ENCODE measurements at places on chromosomes 5 and 9.

DNA sequence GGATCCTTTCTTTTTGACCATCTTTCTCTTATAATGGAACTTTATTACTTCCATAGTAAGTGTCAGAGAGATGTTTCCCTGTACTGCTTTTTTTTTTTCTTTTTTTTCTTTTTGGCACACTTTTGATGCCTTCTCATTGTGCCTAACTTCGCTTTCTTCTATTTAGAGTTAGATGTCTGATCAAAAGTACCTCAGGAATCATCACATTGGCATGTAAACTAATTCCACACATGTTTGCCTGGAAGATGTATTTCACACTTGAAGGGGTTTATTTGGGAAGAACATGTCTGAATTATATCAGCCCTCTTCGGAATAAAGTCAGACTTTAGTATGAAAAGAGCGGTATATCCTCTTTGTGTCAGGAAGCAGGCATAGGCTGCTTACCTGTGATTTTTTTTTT is 35.1 kb downstream of the SMARCA2 start:
- no peak for DNase-seq

- DNase-seq = no peak
Observed at GRCh38 chr5:131482617-131483016, 152.4 kb downstream of the RAPGEF6 start.

DNA sequence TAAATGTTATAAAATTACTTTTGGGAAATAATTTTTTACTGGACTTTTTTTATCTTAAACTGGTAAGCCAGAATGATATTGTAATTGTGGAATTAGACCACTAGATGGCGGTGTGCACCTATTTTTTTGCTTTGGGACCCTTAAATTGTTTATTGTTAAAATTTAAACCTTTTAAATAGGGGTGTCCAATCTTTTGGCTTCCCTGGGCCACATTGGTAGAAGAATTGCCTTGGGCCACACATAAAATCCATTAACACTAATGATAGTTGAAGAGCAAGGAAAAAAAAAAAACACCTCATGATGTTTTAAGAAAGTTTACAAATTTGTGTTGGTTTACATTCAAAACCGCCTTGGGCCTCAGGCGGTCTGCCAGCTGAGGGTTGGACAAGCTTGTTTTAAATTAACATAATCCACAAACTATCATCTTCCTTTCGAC is 28.4 kb upstream of the GADD45G start:
- peak; percentile 37 for DNase-seq

DNA sequence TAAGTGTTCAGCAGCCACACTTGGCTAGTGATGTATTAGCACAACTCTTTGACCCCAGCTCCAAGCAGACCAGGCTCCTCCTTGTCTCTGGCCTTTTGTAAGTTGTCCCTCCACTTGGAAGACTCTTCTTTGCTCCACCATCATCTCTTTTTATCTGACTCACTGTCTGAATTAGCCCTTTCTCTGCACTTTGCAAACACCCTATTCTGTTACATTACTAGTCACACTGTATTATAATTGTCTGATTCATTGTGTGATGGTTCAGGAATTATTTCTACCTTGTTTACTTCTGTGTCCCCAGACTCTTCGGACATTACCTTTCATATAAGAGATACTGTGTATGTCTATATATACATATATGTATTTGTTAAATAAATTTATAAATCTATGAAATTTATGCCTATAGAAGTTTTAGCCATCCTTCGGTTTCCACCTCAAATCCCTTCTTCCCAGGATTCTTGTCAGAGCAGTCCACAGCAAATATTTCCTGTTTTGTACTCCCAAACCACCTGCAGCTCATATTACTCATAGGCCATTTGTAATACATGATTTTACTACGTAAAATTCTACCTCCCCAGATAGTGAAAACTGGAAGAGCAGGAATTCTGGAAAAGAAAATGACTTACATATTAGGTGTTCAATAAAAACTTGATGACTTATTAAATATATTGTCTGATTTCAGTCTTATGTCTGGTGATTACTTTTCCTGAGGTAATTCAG is 69.0 kb downstream of the MTAP start:
- DNase-seq = no peak

- DNase-seq = no peak
Observed at GRCh38 chr5:81740758-81741157, 10.1 kb downstream of the SSBP2 start.

GRCh38 chr9:127055745-127056402 is 66.6 kb downstream of the ANGPTL2 start:
- DNase-seq = no peak

GRCh38 chr5:76458486-76458830 is 55.4 kb downstream of the IQGAP2 start:
- no peak for DNase-seq

DNA sequence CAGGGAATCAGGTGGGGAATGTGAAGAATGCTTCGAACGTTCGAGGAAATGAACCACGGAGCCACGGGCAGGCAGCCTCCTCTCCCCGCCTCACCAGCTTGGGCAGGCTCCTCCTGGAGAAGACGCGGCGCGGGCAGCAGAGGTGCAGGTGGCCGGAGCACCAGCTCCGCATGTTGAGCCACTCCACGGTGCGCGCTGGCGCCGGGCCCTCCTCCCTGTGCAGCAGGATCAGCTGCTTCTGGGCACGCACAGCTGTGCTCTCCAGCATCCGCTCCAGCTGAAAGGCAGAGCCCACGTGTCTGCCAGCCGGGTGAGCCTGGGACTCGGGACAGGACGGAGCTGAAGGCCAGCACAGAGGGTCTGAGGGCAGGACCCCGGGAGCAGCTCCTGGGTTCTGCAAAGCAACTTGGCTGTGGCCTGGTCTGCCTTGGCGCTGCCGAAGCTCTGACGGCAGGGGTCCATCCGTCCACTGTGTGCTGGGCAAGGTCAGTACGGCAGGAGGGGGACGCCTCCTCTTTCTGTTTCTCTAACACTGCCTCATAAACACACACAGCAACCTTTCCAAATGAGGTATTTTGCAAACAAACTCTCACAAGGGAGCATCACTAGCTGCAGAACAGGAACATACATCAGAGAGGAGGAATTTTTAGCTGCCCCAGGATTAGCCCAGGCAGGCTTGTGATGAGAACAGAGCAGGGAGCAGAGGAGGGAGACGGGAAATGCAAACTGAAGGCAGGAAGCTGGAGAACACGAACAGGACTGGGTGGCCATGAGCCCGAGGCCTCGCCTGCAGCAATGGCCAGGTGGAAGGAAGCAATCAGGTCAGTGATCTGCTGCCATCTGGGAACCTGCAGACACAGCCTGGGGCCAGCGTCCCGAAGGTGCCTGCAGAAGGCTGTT is 20.1 kb upstream of the NSMF start:
- no peak for DNase-seq

- DNase-seq = no peak
Observed at GRCh38 chr5:9831823-9832222, 201.7 kb upstream of the TAS2R1 start.

DNA sequence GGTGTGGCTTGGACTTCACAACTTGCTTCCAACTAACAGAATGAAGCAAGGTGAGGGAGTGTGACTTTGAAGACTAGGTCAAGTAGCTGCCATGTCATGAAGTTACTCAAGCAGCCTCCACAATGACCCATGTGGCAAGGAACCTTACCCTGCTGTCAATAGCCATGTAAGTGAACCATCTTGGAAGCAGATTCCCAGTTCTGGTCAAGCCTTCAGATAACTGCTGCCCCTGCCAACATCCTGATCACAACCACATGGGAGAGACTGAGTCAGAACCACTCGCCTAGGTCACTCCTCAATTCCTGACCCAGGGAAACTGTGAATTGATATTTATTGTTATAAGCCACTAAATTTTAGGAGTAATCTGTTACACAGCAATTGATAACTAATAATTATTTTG is 10.9 kb downstream of the ZCCHC10 start:
- no peak for DNase-seq

DNA sequence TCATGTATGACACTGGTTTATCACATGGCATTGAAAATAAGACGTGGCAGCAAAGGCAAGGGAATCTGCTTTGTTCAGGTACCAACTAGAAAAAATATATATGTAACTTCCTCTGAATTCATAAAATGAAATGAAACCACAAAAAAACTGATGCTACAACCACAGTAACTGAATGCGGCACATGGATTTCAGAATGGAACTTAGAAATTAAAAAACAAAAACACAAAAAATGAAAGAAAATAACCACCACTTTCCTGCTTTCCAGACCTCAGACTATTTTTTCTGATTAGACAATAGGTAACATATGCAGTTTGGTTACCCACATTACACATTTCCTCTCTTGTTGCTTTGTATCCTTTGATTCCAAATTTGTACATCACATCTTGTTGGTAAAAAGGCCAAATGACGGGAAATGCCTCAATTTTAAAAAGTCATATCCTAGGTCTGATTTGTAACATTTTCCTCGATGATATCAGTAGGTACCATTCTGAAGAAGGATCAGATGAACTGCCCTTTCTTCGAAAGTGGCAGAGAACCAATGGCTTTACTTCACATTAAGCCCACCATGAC is 18.1 kb upstream of the PDCL start:
- peak; percentile 84 for DNase-seq

DNA sequence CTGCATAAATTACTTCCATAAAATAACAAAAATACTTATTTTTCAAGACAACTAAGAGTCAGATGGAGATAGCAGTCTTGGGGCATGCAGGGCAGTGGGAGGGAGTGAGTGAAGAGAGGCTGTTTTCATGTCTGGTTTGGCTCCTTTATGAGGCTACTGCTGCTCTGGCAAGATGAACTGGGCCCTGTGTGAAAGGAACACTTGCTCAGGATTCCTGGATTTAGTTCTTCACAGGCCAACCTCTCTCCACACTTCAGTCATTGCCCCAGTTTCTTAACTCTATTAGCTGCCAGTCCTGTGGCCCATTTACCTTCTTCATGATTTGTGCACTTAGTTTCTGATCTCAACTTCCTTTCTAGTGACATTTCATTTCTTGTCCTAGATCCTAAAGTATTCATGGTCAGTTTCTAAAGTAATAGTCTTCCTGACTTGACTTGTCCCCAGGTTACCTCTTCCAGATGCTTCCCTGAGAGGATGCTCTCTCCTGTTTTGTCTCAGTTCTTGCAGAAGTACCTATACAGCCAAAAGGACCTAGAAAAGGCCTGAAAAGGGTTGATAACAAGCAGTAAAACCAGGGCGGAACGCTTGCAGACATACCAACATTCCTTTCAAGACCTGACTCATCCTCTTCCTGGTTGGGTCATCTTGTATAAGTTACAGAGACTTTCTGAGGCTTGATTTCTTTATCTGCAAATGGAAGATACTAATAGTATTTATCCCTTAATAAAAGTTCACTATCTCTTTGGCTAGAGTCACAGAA is 77.0 kb upstream of the ZFAND5 start:
- no peak for DNase-seq

DNA sequence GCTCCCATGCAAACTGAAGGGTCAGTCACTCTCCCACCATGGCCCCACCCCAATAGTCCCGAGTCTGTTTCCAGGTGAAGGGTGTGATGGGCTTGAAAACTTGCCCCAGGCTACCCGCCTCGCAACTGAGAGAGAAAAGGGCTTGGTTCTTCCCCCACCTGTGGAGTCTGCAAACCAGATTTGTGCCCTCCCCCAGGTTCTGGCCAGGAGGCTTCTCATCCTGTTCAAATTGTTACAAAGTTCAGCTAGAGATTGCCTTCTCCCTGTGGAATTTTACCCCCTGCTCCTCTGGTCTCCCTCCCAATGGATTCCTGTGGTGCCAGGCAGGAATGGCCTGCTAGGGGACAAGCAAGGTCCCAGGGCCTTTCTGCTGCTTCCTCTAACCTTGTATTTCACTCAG is 93.1 kb upstream of the ACO1 start:
- no peak for DNase-seq

- no peak for DNase-seq
Observed at GRCh38 chr5:64665243-64665642, 25.1 kb upstream of the SHISAL2B start.

DNA sequence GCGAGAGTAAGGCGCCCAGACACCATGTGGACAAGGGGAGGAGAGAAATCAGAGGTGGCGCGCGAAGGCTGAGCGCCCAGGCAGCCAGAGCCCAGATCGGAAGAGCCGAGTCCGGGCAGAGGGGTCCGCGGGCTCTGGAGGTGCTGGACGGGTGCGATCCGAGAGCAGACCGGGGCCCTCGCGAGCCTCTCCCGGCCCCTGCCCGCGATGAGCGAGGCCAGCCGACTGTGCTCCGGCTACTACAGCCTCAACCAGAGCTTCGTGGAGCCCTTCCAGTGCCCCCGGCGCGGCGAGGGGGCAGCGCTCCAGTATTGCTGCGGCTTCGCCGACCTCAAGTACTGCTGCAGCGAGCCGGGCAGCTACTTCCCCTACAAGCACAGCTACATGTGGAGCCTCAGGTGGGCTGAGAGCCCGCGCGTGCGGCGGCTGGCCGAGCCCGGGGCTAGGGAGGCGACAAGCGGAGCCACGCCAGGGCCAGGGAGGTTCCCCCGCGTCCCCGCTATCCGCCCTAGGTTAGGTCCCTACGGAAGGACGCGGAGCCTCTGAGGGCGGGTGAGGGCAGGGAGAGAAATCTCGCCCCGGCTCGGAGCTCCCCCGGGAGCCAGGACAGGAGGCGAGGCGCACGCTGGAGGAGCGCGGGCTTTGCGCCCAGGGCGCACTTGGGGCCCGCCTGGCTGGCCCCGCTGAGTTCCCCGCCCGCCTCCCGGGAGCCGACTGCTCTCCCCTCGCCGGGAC is at the start of gene SHISAL2B:
Gene SHISAL2B (plus strand): TSS at position 87 of the 735 bp plus-strand sequence. CDS start 121 bp downstream, at position 208.
- DNase-seq = no peak

- no peak for DNase-seq
Observed at GRCh38 chr5:4627929-4628328, 512.2 kb upstream of the ADAMTS16 start.

DNA sequence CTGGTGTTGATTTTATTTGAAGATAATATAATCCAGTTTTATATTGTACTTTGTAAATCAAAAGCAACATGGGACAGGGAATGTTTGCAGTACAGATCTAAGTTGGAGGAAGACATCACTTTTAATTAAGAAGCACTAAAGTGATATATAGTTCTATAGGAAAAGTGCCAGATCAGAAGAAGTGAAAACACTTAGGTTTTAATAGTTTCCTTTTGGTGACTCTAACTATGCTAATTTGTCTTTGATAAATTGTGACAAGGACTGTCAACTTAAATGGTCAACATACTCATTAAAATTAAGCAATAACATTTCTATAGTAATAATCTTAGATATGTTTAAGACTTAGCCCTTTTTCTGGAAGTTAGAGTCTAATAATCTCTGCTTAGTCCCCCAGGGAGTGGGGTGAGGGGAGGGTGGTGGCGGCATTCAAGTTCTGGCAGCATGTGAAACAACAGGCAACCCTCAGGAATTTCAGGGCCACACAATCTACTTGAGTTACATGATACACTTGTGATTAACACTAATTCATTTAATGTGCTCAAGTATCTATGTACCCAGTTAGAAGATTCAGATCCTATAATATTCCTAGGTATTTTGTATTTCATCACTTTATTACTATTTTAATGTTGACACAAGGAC is 1026.5 kb downstream of the NR2F1-AS1 start:
- no peak for DNase-seq

DNA sequence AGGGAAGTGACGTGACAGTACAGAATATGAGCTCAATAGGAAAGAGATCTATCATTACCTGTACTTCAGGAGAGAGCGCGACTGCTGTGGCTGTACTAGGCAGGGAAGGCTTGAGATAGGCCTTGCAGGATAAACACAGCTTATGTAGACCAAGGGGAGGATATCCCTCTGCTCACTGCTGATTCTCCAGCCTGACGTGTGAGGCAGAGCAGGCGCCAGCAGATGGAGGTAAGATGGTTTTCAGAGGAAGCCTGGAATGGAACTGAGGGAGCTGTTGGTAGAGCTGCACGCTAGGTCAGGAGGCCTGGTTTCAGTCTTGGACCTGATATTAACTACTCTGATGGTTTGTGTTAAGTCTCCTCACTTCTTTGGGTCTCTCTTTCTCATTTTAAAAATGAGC is 291.4 kb downstream of the YTHDC2 start:
- DNase-seq = no peak

GRCh38 chr5:168334280-168334679 is 42.8 kb downstream of the WWC1 start:
- no peak for DNase-seq

GRCh38 chr5:33936004-33936380 is 194 bp upstream of the RXFP3 start:
- no peak for DNase-seq
